ENCODE measurements at places on chromosomes 5 and 9.

GRCh38 chr9:114184071-114184470, 28.7 kb downstream of the COL27A1 start:
- DNase-seq = no peak

DNA sequence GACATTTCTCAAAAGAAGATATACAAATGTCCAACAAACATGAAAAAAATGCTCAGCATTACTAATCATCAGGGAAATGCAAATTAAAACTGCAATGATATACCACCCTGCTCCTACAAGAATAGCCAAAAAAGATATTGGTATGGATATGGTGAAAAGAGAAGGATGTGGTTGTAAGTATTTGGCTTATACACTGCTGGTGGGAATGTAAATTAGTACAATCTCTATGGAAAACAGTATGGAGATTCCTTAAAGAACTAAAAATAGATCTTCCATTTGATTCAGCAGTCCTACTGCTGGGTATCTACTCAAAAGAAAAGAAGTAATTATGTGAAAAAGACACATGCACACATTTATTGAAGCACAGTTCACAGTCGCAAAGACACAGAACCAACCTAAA, 67.6 kb upstream of the RUSC2 start:
- no peak for DNase-seq

DNA sequence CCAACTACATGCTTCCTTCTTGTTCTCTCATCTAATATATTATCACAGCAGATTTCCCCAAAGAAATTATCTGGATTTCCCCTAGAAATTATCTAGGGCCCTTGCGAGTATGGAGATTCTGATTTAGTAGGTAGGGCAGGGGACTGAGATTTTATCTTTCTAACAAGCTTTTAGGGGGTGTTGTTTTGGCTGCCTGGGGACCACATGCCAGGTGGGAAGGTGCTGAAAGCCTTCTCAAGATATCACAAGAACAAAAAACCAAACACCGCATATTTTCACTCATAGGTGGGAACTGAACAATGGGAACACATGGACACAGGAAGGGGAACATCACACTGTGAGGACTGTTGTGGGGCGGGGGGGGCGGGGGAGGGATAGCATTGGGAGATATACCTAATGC, 146.5 kb upstream of the CDH10 start:
- no peak for DNase-seq

DNA sequence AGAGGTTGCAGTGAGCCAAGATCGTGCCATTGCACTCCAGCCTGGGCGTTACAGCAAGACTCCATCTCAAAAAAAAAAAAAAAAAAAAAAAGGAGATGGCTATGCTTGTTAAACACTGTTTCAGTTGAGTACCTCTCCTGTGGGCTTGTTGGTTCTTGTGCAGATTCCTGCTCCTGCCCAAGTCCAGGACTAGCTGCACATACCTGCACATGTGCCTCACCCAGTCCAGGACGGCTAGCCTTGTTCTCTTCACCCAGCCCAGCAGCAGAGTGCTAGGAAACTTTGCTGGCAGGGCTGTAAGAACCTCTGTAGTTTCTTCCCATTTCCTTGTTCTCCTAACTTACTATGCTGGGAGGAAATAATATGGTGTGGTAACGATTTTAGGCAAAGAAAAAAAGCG, 234.1 kb upstream of the DMRT1 start:
- DNase-seq = no peak

DNA sequence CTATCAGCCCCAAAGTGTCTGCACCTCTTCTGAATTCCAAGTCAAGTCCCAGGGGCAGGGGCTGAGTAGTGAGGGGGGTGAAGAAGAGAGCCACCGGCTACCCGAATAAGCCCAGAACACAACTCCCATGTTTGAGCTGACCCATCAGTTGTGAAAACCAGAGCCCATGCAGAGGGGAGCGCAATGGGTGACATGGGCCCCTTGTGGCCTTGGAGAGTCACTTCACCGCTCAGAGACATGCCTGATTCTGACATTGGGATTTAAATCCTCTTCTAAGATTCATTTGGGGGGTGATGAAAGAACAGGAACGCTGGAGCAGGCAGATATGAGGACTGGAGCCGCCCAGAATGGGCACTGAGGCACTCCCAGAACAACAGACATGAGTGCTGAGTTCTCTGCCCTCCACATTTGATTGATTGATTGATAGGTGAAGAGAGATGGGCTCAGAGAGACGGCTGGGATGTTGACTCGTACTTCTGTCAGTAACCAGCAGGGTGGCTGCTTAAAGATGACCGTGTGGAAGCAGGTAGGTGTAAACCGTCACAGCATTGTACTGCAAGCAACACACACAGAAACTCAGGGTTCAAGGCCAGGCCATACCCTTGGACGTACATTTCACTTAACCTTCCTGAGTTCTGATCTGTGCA, 74.3 kb downstream of the GPR21 start:
- no peak for DNase-seq

DNA sequence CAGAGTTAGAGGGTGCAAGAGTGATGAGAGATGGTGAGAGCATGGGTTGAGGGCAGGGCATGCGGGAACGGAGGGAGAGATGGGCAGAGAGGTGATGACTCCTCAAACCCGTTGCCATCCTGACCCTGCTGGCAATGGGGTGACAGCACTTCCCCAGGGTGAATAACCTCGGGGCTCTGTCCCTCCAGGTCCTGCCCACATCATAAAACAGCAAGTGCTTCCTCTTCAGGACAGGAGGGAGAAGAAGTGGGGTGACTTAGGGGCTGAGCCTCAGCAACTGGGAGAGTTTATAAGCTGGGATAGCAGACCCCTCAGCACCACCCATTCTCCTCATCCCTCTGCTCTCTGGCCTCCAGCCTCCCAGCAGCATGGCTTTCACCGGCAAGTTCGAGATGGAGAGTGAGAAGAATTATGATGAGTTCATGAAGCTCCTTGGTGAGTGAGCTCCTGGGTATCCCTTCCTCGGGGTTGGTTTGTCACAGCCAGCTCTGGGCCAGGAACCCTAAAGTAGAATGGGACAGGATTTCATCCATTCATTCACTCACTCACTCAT, at the start of gene FABP6:
Gene FABP6 (plus strand): TSS at position 317 of the 553 bp plus-strand sequence. CDS start 52 bp downstream, at position 369.
- no peak for DNase-seq

DNA sequence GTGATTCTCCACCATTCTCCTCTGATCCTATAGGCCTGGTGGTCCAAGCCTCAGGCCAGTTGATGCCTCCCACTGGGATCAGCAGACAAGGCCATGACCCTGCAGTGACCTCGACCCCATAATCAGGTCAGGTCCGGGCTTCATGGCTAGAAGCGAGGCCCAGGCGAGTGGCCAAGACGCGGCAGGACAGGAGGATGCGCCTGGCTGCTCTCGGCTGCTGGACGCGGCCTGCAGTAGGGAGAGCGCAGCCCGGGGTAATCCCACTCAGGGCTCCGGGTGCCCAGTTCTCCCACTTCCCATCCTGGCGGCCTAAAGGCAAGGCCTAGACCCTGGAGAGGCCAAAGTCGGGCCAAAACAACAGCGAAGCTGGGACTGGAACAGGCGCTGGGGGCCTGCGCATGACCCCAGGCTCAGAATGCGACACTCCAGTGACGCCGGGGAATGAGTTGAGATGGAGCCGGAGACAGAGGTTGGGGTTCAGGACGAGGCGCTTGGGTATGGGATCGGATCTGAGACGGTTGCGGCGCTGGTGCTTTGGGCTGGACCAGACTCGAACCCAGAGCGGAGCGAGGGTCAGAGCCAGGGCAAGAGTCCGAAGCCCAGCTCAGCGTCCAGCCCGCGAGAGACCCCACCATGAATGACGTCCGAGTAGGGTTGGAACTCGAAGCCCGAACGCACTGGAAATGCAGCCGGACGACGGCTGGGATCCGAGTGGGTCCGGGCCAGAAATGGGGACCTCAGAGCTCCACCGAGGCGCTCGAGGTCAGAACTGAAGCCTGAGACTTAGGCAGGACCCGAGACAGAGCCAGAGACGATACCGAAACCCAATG, 3.2 kb downstream of the LHX6 start:
- no peak for DNase-seq

GRCh38 chr9:79166005-79166404, 405.8 kb upstream of the TLE4 start:
- no peak for DNase-seq

- DNase-seq = no peak
Measured at GRCh38 chr9:31587146-31587545, 797.3 kb upstream of the ACO1 start.

GRCh38 chr5:150124111-150124557, 31.5 kb downstream of the PDGFRB start:
- DNase-seq = no peak

- DNase-seq = no peak
Measured at GRCh38 chr5:171893290-171893886, 107.8 kb downstream of the SMIM23 start.

- DNase-seq = no peak
Measured at GRCh38 chr9:22790329-22790728, 343.7 kb downstream of the DMRTA1 start.
